Prostate gland (tissue), 2 donors: ENCODE measurements at places on chromosomes 11 and 22. TPM values are rescaled to one million over a fixed set of nuclear protein-coding genes. Genes with fewer than 3 reads are reported as not detected.

DNA sequence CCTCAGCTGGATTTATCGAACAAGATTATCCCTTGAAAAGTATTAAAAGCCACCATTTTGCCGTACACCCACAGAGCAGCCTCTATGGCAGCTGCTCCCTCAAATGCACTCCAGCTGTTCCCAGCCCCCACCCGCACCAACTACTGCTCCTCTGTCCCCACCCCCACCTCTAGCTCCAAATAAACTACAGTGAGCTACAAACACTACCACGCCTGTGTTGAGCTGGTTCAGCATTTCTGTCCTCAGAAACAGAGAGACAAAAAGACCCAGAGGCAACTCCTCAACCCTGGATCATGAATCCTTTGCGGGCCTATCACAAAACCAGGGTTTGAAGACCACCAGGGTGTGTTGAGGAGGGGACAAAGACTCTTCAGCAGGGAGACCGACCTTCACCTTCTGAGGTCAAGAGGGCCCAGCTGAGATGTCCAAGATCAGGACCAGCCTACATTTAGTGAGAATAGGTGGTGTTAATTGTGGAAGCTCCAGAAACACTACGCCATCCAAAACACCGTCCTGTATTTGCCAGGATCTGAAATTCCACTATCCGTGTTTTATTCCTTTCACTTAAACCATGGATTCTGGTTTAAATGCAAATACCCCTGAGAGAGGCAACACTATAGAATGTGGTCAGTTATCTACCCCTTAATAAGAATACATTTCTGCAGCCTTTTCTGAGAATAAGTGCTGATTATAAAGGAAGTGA is 195.9 kb downstream of the DSCAML1 start:
- H3K27me3 ChIP-seq = peaks cover 8% of the 10 kb centered on the region
- no peaks in the 10 kb centered on the region for H3K36me3 ChIP-seq
- H3K4me3 ChIP-seq = no peak overlapping the region
- no peak for DNase-seq

GRCh38 chr11:115133475-115134209 is 370.6 kb downstream of the CADM1 start:
- no peaks in the 10 kb centered on the region for H3K27me3 ChIP-seq
- H3K27ac ChIP-seq = no peak overlapping the region
- no peak for DNase-seq
- no peaks in the 10 kb centered on the region for H3K4me1 ChIP-seq
- no peak overlapping the region for H3K4me3 ChIP-seq

- no peak overlapping the region for H3K4me3 ChIP-seq
- H3K4me1 ChIP-seq = no peaks in the 10 kb centered on the region
- H3K27me3 ChIP-seq = no peaks in the 10 kb centered on the region
- no peaks in the 10 kb centered on the region for H3K36me3 ChIP-seq
- no peak overlapping the region for H3K27ac ChIP-seq
Observed at GRCh38 chr11:11020747-11021149, 162.9 kb upstream of the ZBED5 start.

DNA sequence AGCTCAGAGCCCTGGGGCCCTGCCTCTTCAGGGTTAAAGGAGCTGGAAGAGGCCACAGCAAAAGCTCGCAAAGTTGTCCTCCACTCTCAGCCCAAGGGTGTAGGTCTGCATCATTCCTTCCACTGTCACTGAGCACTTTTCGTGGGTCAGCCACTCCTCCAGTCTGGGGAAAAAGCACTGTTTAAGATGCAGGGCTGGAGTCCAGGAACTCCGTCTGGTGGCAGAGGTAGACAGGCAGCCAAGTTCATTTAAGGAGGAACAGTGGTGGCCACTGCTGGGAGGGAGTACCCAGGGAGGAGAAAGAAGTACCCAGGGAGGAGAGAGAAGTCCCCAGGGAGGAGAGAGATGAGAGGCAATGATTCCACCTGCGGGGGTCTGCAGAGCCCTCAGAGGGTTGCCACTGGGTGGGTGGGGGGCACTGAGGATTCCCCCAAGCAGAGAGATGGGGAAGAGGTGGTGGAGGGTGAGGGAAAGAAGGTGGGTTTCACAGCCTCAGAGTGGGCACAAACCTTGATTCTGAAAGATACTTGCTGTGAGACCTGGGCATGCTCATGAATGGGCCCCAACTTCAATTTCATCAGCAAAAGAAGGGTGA is 70.0 kb upstream of the B3GAT1 start:
- H3K27ac ChIP-seq = no peak overlapping the region
- no peak for DNase-seq
- H3K27me3 ChIP-seq = peaks cover 2% of the 10 kb centered on the region
- H3K4me1 ChIP-seq = no peaks in the 10 kb centered on the region

GRCh38 chr22:26444777-26445176 is 15.7 kb downstream of the ASPHD2 start:
- no peaks in the 10 kb centered on the region for H3K36me3 ChIP-seq
- no peak overlapping the region for H3K27ac ChIP-seq
- no peaks in the 10 kb centered on the region for H3K27me3 ChIP-seq
- DNase-seq = no peak
- no peak overlapping the region for H3K4me3 ChIP-seq
- no peaks in the 10 kb centered on the region for H3K4me1 ChIP-seq

DNA sequence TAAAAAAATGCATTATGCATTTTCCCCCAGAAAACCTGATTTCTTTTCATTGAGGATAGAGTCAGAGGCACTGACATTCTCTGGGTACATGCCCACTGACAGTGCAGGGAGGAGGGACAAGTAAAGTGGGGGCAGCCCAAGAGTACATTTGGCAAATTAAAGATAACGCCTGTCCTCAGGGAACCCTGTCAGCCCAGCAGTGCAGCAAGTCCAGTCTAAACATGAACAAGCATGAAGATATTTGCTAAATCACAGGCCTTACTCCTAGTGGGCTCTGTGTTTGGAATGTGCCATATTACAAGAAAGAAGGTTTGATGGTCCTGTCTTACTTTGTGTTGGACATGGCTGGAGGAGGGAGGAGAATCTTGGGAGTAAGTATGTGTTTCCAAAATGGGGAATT is 37.9 kb downstream of the AMOTL1 start:
- no peak overlapping the region for H3K27ac ChIP-seq
- H3K36me3 ChIP-seq = no peaks in the 10 kb centered on the region
- H3K4me3 ChIP-seq = no peak overlapping the region
- no peaks in the 10 kb centered on the region for H3K27me3 ChIP-seq
- H3K4me1 ChIP-seq = peaks cover 2% of the 10 kb centered on the region

DNA sequence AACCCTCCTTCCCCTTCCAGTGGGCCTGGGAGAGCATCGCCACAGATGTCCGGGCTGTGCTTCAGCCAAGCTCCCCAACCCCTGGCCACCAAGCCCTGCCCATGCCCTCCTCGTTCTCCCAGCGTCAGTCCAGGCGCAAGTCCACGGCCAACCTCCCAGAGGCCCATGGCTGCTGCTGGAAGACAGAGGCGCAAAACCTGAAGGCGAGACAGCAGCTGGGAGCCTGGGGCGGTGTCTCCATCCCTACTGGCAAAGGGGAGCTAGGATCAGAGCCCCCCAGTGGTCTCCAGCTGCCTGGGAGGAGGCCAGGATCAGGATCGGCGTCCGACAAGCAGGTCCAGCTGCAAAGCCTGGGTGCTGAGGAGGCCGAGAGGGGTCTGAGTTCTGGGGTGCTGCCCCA is 1.9 kb downstream of the TSGA10IP start:
- no peaks in the 10 kb centered on the region for H3K36me3 ChIP-seq
- no peaks in the 10 kb centered on the region for H3K27me3 ChIP-seq
- no peak for DNase-seq
- H3K27ac ChIP-seq = no peak overlapping the region

GRCh38 chr11:83918476-83918875 is 632.3 kb upstream of the CCDC90B start:
- DNase-seq = no peak
- no peaks in the 10 kb centered on the region for H3K27me3 ChIP-seq
- no peak overlapping the region for H3K27ac ChIP-seq
- no peaks in the 10 kb centered on the region for H3K4me1 ChIP-seq

Gene RPS25
- total RNA-seq = 1,730 TPM

DNA sequence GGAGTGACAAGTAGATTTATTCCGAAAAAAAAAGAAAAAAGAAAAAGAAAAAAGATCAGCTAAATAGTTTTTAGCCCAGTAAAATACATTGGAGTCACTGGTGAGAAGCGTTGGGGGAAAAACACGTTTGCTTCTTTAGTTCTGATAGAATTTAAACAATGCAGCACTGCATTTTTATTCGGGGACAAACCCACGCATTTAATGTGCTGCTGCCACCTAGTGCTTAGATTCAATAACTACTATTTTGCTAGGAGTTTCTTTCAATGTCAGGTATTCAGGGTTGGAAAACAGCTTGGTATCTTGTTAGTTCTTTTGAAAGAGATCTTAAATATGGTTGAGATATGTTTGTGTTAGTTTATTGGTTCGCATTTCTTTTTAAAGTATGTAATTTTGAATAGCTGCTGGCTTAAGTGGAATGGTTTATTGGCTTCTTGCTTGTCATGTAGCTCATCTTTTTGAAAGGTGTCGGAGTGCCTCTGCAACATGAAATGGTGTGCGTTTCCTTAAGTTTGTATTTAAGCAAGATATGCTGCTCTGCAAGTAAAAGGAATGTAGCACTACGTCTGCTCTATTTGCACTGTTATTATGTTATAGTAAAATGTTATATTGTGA is 41.9 kb downstream of the SVIP start:
- no peaks in the 10 kb centered on the region for H3K4me1 ChIP-seq
- H3K36me3 ChIP-seq = no peaks in the 10 kb centered on the region
- DNase-seq = peak; percentile 6
- no peaks in the 10 kb centered on the region for H3K27me3 ChIP-seq
- H3K4me3 ChIP-seq = no peak overlapping the region
- H3K27ac ChIP-seq = no peak overlapping the region

Gene AIP
- total RNA-seq = 63.7 TPM

DNA sequence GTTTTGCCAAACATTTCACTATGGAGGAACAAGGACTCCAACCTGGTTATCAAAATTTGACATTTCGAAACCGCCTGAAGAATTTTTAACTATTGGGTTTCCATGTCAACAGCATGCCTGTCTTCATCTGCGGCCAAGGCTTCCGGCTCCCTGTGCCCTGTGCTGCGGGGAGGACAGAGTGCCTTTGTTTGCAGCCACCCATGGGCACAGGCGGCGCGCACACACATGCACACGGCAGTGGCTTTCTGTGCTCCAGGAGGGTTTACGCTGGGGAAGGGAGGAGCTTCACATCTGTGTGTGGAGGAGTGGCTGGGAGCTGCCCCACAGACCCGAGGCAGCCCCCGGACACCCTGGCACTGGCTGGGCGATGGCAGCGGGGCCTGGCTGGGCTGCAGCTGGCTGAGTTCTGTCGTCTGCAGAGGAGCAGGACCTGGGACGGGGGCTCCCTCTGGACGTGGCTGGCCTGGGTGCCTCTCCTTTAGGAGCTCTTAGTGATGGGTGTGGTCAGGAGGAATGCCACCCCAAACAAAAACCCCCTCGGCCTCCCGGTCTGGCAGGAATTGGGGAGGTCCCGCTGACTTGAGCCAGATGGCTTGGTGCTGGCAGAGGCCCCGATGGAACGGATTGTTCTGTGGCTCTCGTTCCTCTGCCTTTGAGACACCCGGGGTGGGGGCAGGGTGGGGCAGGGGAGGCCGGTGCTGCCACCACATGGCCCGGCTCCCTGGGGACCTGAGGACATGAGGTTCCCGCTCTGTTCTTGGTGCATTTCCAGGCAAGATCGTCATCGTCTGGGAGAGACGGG is 1290.9 kb downstream of the BRD1 start:
- DNase-seq = peak; percentile 31
- H3K36me3 ChIP-seq = no peaks in the 10 kb centered on the region
- H3K27me3 ChIP-seq = no peaks in the 10 kb centered on the region
- no peaks in the 10 kb centered on the region for H3K4me1 ChIP-seq
- H3K27ac ChIP-seq = no peak overlapping the region

DNA sequence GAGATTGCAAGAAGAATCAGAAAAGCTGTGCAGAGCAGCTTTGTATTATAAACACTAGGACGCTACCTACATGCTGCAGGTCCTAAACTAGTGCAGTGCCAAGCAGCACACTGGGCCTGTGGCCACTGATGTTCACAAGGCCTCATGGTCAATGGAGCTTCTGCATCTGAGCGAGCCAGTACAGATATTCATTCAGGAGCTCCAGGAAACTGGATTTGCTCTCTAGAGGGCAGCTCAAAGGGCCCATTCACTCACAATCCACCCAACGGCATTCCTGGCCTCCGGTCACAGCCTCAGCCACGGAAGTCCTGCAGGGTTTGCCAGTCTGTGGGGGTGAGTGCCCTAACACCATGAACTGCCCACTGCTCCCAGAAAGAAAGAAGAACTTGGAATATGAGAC is 5.8 kb upstream of the TBC1D10A start:
- peaks cover 21% of the 10 kb centered on the region for H3K36me3 ChIP-seq
- no peak for DNase-seq
- no peak overlapping the region for H3K27ac ChIP-seq
- no peaks in the 10 kb centered on the region for H3K4me1 ChIP-seq
- no peak overlapping the region for H3K4me3 ChIP-seq

DNA sequence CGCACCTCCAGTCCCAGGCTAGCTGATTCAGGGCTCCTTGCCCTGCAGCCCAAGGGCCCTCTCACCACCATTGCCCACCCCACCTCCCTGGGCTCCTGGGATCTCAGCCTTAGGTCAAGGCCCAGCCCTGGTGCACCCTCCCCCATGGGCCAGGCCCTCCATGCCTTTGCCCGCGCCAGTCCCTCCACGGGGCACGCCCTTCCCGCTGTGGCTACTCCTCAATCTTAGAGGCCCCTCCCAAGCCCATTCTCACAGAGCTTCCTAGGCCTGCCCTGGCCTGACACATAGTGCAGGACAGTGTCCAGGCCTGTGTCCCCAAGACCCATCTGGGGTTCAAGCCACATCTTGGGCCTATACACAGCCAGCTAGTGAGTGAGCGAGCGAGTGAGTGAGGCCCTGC is 6.9 kb downstream of the GP1BB start:
- H3K4me3 ChIP-seq = no peak overlapping the region
- no peak for DNase-seq
- no peak overlapping the region for H3K27ac ChIP-seq
- no peaks in the 10 kb centered on the region for H3K27me3 ChIP-seq
- H3K36me3 ChIP-seq = no peaks in the 10 kb centered on the region

Gene NNMT
- total RNA-seq = 59.3 TPM

Gene PLAAT5
- total RNA-seq = not detected

DNA sequence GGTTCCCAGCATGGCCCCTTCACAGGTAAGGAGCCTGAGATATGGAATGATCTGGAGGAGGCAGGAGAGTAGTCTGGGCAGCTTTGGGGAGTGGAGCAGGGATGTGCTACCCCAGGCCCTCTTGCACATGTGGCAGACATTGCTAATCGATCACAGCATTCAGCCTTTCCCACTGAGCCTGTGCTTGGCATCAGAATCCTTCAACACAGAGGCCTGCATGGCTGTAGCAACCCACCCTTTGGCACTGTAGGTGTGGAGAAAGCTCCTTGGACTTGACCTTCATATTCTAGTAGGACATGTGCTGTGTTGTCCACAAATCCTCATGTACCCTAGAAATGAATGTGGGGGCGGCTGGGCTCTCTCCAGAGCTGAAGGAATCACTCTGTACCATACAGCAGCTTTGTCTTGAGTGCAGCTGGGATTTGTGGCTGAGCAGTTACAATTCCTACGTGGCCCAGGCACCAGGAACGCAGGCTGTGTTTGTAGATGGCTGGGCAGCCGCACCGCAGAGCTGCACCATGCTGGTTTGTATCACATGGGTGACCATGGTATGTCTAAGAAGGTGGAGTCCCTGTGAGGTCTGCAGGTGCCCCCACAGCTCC is 21.8 kb upstream of the PPP6R3 start:
- DNase-seq = no peak
- no peaks in the 10 kb centered on the region for H3K4me1 ChIP-seq
- no peak overlapping the region for H3K27ac ChIP-seq
- H3K36me3 ChIP-seq = no peaks in the 10 kb centered on the region
- no peaks in the 10 kb centered on the region for H3K27me3 ChIP-seq
